GOT3 (cell line): ENCODE measurements at places on chromosomes 3 and 15.

- DNase-seq: no peak
Measured at GRCh38 chr15:63027646-63028045, 14.9 kb upstream of the TPM1 start.

- DNase-seq: no peak
Measured at GRCh38 chr3:136958939-136959338, 1.2 kb downstream of the IL20RB start.

DNA sequence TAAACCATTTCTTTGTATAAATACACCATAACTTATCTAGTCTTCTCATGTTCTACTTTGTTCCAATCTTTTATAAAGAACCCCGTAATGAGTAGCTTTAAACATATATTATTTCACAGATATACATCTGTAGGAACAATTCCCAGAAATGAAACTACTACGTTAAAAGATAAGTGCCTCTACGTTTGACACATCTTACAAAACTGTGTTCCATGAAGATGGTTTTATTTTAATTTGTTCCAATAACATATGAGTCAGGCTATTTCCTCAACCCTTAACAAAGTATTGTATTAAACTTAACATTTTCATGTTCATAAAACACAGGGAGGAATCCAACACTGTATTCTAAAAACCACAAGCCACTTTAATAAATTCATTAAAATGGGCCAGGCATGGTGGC, 52.9 kb downstream of the TRPM7 start:
- DNase-seq: no peak

DNA sequence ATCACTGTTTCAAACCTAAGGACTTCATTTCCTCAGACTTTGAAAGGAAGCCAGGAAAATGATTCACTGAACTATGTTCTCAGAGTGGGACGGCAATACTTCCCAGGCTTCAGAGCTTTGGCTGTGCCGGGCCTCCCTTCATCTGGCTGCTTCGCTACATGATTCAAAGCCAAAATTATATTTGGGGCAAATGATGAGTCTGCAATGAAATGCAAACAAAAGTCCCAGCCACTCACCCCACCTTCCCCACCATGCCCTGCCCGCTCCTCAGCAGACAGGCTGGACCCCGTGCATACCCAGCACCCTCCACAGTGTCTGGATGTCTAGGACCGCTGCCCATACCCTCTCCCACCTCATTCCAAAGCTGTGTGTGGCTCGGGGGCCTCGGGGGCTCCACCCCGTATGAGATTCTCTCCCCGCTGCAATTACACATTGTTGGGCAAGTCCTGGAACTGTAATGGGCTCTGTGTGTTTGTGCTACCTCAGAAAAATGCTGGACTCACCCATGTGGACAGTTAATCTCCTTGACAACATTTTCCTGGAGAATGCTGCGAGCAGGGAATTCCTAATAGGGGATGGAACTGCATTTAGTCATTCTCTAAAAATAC, 32.2 kb downstream of the ATP10A start:
- DNase-seq: no peak

GRCh38 chr3:16522834-16523233, 9.3 kb upstream of the RFTN1 start:
- no peak for DNase-seq

- no peak for DNase-seq
Measured at GRCh38 chr3:29282427-29283230, 1.8 kb downstream of the RBMS3 start.

DNA sequence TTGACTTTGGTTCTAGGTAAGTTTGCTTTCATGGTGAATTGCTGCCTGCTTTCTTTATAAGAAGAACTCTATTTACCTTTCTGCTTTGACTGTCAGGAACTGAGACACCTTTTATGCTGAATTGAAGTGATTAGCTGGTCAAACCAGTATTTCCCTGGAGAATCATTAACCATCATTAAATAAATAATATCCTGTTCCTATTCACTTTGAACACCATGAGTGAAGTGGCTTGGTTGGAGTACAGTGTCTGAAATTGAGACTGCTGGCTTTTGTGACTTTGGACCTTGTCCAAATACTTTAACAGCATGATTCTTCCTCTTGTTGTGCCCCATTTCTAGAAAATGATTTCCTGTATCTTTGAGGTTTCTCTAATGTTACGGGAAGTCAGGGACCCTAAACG, 5.6 kb upstream of the TMEM62 start:
- DNase-seq: no peak

DNA sequence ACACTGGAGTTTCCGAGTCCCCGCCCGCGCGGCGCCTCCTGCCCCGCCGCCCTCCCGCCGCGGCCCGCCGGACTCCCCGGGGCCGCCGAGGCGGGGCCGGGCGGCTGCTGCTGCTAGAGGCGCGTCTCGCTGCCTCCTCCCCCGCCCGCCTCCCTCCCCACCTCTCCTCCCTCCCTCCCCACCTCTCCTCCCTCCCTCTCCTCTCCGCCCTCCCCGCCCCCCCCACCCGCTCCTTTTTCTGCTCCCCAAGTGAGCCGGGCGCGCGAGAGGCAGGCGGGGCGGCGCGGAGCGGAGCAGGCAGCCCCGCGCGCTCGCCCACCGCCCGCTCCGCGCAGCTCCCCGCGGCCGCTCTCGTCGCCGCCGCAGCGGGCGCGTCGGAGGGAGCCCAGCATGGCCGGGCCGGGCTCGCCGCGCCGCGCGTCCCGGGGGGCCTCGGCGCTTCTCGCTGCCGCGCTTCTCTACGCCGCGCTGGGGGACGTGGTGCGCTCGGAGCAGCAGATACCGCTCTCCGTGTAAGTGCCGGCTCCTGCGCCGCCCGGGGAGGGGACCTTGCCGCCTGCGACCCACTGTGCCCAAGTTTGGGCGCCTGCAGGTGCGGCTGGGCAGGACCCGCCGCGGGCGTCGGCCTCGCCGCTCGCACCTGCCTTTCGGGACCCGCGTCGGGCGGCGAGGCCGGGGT, at the start of gene CACNA2D3:
TSS of gene CACNA2D3 (plus strand) at position 229 of the 679 bp plus-strand sequence.
- DNase-seq: no peak

- no peak for DNase-seq
Measured at GRCh38 chr3:40973141-40973540, 226.2 kb upstream of the CTNNB1 start.

- DNase-seq: no peak
Measured at GRCh38 chr15:44009038-44009437, 182.2 kb downstream of the WDR76 start.

DNA sequence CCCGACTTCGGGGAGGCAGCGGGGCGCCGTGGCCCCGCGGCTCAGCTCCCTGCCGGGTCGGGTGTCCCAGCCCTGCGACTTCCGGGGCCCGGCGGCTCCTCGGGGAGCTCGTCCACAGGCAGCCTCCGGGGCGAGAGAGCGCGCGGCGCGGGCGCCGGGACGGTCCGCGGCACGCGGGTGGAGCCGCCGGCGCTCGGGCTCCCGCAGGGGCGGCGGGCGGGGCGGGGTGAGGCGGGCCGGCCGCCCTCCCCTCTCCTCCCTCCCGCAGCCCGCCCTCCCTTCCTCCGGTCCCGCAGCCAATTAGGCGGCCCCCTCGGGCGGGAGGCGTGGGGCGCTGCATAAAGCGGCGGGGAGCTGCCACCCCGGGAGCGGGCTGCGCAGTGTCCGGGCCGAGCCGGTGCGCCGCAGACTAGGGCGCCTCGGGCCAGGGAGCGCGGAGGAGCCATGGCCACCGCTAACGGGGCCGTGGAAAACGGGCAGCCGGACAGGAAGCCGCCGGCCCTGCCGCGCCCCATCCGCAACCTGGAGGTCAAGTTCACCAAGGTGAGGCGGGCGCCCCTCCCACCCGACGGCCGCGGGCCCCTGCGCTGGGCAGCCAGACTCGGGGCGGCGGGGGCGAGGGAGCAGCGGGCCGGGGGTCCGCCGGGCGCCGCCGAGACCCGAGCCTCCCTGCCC, at the start of gene ALDH1A3:
TSS of gene ALDH1A3 (plus strand) at position 368 of the 675 bp plus-strand sequence. CDS start at position 445, 77 bp downstream.
- no peak for DNase-seq

DNA sequence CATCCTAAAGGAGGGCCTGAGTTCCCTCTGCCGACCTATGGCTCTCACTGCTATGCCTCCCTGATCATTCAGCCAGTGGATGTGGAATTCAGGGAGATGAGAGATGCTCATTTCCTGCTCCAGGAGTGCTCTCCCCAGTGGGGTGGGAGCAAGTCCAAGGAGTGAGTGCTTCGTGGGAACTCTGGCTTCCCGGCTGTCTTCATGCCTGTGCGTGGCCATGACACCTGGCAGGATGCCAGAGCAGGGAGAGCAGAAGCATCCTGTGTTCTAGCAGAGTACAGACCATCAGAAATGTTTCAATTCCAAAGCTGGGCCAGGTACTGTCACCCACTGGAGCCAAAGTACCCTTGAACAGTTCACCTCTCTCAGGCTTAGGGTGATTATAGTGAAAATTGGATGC, 45.1 kb downstream of the APH1B start:
- no peak for DNase-seq

DNA sequence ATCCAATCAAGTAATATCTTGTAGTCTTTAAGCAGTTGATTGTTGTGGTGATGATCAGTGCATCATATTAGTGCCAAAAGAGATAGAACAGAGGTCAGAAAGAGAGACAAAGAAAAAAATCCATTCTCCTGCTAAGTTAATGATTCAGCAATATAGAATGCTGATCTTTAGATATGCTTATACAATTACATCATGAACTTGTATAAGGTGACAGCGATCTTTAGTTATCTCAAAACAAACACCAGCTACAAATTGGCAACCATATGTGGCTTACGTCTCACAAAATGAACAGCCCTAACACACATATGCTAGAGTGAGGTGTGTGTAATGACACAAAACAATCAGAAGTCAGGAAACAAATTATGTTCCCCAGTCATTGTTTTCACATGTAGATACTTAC, 12.5 kb downstream of the LSAMP start:
- DNase-seq: no peak

GRCh38 chr15:91127236-91127955, 27.3 kb downstream of the SV2B start:
- no peak for DNase-seq

GRCh38 chr15:40063563-40064011, 24.6 kb upstream of the SRP14 start:
- DNase-seq: no peak

DNA sequence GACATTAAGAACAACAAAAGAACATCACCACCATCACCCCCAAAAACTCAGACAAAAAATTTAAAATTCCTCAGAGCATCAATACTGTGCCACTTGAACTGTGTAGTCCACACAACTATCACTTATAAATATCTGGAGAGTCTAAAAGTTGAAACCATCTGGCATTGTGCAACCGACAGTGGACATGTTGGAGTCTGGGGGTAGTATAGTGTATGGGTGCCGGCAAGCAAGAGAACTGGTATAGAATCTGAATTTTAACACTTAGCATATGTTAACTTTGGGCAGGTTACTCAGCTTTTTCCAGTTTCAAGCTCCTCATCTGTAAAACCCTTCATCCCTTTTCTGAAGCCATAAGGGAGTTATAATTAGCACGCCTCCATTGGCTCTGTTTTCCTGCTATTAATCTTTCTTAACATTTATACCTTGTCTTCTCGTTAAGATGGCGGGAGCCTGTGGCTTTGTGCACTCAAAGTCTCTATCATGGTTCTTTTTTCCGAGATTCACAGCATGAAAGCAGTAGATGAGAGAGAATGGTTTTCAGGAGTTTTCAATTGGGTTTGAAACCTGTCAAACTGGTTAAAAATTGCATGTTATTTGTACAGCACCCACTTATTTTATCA, 255.7 kb upstream of the TBL1XR1 start:
- no peak for DNase-seq

DNA sequence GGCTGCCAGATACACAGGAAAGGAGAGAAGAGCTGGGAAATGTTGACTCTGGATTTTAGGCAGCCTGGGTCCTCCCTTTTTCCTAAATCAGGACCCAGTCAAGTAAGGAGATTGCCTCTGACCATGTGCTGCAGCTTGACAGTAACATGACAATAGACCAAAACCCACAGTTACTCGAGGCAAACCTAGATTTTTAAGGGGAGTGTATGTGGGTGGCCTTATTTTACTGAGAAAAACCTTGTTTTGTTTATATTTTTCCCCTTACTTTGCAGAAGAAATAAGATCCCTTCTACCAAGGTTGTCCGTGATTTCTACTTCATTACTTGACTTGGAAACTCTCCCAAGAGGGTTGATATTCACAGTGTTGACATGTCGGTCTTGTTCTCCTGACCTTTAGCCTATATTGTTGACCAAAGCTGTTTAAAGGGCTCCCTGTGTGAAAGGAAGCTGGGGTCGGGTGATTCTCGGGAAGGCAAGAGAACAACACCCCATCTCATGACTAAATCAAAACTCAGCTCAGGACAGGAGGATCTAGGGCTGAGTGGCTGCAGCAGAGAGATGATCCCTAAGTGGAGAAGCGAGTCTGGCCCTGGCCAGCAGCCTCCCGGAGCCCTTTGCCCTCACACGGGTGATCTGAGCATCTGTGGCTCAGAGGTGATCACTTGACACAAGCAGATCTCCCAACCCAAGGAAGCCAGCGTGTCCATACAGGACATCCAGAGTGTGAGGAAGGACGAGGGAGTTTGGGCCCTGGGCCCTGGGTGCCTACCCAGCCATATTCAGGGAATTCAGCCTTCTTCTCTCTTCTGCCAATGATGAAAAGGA, 31.0 kb upstream of the SLCO2A1 start:
- no peak for DNase-seq

- no peak for DNase-seq
Measured at GRCh38 chr3:129854460-129854859, 39.1 kb downstream of the TMCC1 start.

- DNase-seq: no peak
Measured at GRCh38 chr3:21718161-21718765, 32.7 kb downstream of the ZNF385D start.

DNA sequence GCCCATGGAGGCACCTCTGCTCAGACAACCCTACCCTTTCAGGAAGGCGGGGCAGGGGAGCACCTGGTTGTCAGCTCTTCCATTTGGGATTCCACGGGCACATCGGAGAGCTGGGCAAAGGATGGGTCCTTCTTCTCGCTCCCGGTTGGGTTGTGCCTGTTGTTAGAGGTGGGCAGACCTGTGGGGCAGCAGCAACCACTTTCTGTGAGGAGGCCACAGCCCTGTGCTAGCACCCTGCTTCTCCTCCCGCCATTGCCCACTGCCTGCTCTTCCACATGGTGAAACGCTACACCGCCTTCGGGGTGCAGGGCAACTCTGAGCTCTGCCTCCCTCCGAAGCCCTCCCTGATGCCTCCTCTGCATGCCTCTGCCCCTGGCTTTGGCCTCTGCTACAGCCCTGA, 7.0 kb upstream of the HHATL start:
- DNase-seq: no peak

GRCh38 chr3:102018551-102018950, 169.2 kb downstream of the NFKBIZ start:
- DNase-seq: no peak

DNA sequence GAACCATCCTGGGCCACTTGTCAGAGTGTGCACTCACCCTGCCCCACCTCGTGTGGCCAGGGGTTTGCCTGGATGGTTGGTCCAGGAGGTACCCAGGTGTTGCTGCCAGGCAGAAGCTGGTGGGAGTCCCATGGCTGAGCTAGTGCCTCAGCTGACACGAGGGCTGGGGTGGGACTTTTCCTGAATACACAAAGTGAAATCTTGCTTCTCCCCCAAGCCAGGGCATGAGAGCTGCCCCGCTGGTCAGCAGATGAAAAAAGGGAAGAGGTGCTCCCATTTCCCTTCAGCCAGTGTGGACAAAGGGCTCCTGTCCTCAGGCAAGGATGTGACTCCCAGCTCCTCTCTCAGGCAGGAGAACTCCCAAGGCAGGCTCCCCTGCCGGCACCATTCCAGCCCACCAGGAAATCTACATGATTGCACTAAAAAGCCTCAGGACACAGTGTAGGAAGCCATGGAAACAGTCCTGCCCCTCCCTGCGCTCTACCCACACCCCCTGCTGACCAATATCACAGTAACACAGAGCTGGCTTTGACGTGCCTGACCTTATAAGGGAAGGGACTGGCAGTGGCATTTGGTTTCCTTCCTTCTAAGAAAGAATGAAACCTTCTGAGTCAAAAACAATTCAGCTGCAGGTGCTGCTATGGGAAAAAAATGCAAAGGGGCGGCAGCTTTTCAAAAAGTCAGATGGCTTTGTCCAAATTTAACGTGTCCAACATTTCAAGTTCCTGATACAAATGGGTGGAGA, 33.9 kb downstream of the MYO5C start:
- no peak for DNase-seq
